Stimulated activated CD8-positive, alpha-beta memory T cell treated with anti-CD3 and anti-CD28 coated beads, Interleukin-2, amount 100 ng/mL, for 1 hour (primary cell): ENCODE measurements at places on chromosomes 2 and 18.

DNA sequence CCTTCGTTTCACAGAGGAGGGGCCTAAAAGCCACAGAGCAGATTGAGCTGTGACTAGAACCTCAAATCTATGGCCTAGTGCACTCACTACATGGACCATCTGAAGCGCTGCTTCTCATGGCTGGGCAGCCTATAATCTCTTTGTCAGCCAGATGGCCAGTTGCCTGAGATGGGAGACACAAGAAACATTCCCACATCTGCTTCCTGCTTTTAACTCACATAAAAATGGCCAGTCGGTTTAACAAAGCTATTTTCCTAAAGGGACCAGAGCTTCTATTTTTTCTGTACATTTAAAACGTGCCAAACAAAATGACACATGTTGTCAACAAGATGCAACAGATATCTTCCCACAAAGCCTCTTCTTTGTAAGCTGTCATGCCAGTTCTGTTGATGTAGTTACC lies 173.8 kb downstream of the GFPT1 start:
- no peak for DNase-seq

DNA sequence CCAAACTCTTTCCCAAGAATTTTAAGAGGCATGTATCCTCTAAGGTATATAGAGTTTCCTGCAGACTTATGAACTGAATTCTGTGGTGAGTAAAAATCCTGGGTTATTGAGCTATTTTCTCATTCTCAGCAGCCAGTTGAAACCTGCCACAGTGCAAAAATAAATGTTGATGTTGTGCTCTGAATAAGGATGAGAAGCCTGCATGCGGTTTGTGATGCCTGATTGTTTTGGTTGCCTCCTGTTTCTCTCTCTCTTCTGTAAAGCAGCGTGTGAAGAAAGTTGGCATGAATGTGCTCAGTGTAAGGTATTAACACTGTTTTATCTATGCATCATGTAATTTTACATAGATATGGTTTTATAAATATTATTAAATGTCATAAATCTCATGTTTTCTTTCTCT lies 452.6 kb downstream of the CDH2 start:
- DNase-seq: no peak

DNA sequence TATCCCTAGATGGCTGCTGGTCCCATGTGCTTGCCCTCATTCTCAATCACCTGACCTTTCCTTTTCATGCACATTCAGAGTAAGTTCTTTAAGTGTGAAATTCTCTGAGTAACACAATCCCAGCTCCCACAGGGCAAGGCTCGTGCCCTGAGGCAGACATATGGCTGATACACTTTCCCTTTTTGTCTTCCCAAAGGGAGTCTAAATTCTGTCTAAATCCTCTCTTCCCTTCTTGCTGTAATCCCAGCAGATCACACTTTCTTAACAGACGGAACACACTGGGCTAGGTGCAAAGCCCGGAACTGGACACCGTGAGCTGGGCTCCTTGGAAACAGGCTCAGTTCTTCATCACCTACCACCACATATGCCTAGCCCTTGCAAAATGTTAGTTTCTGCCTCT lies 147.6 kb downstream of the GALNT14 start:
- no peak for DNase-seq

DNA sequence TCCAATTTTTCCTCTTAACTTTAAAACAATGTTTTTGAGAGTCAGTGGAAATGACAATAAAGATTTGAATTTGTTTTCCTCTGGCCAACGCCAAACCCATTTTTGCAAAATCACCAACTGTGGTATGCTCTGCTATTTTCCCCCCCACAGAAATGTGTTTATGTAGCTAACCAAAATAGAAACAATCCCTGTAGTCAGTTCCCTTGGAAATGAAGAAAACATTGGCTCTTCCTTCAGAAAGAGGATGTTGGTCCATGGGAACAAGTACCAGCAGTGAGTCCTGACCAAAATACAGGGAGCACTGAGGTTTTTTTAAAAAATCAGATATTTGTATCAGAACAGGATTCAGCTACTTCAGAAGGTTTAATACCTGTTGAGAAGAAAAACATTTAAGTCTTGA lies 65.3 kb downstream of the SLC40A1 start:
- no peak for DNase-seq

GRCh38 chr2:149652526-149652925 lies 65.0 kb upstream of the MMADHC start:
- no peak for DNase-seq
